ENCODE measurements at places on chromosomes 12 and 14.

DNA sequence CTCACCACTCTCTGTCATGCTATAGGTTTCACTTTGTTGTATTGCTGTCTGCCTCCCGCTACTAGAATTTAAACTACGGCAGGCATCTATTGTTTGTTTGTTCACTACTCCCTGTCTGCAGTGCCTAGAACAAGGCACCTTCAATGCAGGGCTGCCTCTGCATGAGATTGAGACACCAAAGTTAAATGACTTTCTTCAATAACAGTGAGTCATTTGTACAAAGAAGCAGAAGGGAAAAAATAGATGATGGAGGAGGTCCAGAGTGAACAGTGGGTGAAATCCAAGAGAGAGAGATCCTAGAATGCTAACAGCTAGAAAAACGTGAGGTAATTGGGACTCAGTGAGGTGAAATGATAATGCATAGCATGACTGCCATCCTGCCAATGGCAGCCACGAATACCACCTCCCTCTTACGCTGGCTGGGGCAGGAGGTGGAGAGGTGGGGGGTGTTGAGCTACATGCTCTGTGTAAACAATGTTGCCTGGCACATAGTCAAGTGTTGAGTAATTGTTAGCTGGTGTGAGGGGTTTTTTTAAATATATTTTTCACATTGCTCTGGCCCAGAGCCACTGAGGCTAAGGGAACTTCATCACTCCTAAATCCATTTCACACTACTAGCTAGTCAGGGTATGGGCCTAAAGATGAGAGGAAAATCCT, 367.6 kb downstream of the RPS29 start:
- no peak for DNase-seq

- DNase-seq, result no peak
Observed at GRCh38 chr12:130154276-130155070, 7.8 kb upstream of the FZD10 start.

DNA sequence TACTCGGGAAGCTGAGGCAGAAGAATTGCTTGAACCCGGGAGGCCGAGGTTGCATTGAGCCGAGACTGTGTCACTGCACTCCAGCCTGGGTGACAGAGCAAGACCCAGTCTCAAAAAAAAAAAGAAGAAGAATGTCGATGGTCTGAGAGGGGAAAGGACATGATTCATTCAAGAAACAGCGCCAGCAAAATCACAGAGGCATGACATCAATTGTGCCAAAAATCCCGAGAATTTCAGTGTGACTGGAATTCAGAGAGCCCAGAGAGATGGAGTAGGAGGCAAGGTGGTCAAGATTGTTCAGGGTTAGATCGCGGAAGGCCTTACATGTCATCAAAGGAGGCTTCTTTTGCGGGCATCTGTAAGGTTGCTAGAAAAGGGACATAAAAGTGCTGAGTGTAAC, 483.3 kb downstream of the VRK1 start:
- no peak for DNase-seq

DNA sequence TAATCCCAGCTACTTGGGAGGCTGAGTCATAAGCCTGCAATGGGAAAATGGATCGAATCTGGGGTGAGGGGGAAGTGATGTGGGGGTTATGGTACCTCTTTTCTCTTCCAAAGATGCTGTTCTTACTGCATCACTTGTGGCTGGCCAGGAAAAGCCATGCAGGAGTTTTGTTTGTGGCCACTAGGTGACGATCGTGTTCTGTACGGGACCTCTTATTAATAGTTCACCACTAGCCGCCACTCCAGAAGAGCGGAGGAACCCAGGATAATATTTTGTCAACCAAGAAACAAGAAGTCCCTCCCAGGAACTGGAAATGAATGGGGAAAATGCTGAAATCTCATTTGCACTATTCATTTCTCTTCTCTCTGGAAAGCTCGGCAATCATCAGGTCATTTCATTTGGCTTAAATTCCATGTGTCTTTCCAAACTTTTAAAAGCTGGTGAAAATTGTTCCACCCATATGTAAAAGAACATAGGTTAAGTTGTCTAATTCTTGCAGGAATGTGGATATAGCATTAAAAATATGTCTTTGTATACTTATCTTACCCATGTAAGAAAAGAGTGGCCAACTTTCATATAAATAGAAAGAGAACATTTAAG, 8.9 kb downstream of the GPR65 start:
- peak; percentile 4 for DNase-seq

DNA sequence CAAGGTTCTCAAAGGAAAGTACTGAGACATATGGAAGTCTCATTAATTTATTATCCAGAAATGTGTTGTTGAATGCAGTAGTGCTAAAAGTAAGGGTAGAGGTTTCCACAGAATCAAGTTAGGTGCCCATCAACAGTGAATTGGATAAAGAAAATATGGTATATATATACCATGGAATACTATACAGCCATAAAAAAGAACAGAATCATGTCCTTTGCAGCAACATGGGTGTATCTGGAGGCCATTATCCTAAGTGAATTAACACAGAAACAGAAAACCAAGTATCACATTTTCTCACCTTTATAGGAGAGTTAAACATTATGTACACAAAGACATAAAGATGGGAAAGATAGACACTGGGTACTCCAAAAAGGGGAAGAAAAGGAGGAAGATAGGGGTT, 149.9 kb upstream of the RASSF8 start:
- DNase-seq, result no peak

DNA sequence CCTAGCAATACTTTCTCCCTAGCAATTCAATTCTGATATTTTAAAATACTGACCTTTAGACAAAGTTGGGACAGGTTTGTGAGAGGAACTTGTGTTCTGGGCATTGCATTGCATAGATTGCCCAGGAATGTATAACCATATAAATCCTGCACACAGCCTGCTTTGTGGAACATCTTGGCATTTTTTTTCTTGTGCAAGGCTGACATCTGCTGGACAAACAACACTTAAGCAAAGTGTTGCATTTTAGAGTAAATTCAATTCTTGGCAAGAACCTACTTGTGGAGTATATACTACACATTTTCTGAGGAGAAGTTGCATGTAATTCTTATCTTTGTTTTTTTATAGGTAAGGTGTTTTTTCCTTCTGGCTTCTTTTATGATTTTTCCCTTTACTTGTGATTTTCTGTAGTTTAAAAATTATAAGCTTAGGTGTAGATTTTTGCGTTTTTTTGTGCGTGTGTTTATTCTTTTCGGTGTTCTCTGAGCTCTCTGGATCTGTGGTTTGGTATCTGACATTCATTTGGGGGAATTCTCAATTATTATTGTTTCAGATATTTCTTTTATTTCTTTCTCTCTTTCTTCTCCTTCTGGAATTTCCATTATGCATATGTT, 26.4 kb downstream of the TESPA1 start:
- peak; percentile 23 for DNase-seq

DNA sequence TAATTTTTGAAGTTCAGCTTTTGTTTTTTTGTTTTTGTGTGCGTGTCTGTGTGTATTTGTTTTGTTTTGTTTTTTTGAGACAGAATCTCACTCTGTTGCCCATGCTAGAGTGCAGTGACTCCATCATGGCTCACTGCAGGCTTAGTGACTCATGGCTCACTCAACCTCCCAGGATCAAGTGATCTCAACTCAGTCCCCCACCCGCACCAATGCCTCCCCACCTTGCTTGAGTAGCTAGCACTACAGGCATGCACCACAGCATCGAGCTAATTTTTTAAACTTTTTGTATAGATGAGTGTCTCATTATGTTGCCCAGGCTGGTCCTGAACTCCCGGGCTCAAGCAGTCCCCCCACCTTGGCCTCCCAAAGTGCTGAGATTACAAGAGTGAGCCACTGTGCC, 981.4 kb downstream of the BCL11B start:
- DNase-seq, result no peak

DNA sequence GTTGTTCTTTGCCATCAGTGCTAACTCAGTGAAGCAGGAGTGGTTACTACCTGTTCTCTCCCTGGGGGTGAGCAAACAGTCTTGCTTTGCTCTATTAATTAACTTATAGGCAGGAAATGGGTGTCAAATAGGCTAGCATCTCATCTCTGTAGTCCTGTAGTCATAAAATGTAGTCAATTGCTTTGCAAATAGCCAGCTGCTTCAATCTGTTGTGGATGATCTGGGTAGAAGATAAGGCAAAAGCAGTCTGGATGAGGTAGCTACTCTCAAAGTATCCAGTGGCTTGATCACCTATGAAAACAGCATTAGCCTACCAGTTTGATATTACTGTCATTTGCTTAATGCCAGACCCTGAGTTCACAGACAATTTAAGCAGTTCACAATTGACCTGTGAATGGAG, 369.0 kb upstream of the TMTC1 start:
- DNase-seq, result no peak

- no peak for DNase-seq
Observed at GRCh38 chr12:40957417-40957816, 230.7 kb upstream of the PDZRN4 start.

DNA sequence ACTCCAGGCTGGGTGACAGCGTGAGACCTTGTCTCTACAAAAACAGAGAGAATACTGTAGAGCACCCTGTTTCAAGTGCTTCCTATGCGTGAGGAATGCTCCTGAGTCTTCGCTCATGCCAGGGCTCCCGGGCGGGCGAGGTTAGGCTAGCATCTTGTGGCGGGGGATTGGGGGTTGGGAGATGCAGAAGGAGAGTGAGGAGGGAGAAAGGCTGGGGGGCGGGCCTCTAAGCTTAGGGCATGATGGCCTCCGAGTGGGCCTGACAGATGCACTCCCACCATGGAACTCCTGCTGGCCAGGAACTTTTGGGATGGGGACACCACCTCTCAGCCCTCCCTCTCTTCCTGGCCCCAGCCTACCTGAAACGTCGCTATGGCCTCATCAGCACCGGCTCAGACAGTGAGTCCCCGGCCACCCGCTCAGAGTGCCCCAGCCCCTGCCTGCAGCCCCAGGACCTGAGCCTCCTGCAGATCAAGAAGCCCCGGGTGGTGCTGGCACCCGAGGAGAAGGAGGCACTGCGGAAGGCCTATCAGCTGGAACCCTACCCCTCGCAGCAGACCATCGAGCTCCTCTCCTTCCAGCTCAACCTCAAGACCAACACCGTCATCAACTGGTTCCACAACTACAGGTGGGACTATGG, 27.3 kb downstream of the PHETA1 start:
- no peak for DNase-seq

- DNase-seq, result no peak
Observed at GRCh38 chr14:22265319-22266141, 323.5 kb downstream of the DAD1 start.

GRCh38 chr12:21221778-21222177, 90.8 kb downstream of the SLCO1B1 start:
- no peak for DNase-seq

DNA sequence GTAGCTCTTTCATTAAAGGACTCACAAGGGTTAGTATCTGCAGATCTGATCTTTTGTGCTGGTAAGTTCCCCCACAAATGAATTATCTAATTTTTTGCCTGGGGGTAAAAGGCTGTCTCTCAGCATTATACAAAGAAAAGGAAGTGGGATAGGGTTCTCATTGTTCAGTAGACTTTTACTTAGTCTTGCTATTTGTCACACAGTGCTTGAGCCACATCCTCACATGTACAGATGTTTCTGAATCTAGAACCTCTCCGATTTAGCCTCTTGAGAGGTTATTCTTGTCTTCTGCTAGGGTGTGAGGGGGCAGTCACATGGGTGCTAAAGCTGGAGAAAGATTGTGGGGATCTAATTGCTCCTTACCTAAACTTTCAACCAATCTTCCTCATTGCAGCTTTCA, 93.0 kb downstream of the SLC41A2 start:
- DNase-seq, result no peak

DNA sequence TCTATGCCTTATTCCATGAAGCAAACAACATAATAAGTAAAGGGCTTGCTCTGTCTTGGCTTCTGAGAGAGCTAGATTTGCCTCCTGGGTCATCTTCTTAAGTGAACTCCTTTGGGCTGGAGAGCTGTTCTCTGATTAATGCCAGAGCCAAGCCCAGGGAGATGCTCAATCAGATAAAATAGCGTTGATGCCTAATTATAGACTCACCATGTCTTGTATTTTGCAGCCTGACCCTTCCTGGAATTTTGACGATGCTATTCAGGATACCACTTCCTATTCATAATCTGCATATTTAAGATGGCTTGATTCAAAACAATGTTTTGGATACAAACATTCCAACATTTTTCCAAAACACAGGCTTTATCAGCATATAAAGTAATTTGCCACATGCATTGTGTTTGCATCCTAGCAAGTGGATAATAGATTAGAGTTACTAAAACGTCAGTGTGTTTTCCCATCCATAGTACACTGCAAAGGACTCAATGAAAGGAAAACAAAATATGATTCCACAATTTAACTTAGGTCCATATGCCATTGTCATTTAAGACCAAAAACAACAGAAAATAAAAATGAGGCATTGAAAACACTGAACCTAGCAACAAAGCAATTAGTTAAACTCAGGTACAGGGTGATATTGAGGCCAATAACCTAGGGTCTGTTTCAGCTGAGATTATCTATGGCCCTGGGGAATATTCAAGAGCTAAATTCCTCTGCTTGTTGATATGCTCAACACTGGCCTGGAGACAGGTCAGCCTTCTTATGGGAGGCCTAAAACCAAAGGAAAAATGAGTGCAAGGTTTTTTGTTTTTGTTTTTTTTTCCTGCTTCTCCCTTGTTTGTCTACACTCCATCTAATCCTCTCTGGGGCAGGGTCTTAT, 184.2 kb upstream of the FOXN3 start:
- DNase-seq, result no peak

DNA sequence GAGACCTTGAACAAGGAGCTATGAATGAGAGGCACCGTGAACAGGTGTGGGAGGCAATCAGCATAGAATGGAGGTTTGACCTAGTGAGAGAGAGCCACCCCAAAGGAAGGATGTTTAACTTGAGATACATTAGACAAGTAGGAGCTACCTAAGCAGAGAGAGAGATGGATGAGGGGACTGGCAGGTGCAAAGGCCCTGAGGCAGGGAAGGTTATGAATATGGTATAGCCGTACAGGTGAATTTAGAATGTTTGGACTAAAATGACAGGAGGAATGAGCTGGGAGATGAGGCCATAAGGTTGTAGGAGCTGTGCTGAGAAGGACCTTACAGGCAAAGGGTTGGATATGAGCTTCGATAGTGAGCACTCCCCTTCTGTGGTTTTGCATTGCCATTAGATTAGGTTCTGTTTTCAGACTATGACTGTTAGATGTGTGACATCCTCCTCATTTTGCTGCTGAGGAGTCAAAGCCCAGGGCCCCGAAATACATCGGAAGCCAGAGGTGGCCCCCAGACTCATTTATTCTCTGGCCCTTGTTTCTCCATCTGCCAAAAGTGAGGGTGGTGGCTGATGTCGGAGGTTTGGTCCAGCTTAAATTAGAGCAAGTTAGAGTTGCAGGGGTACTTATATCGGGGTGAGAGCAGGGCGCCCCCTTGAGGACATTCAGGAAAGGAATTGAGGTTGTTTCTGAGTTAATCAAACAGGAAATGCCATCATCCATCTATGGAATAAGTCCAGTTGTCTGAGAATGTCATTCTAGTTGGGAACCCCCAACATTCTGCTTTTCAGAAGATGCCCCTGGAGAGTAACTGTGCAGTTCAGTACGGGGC, 29.4 kb downstream of the SLC24A4 start:
- no peak for DNase-seq

- DNase-seq, result no peak
Observed at GRCh38 chr12:110561471-110562201, 21.5 kb downstream of the PPTC7 start.

GRCh38 chr14:99233222-99234035, 38.6 kb downstream of the BCL11B start:
- DNase-seq, result no peak

All from NCI-H1048 (cell line).